Bronchus fibroblast of lung (primary cell): ENCODE measurements at places on chromosomes 4 and X. TPM values are rescaled to one million over a fixed set of nuclear protein-coding genes. Genes with fewer than 3 reads are reported as not detected.

The ANKRD37 gene
- total RNA-seq = 1.9 and 2.2 TPM in 2 replicates

The GPR101 gene
- not detected in 2 replicates for total RNA-seq

The ATP2B3 gene
- not detected in 2 replicates for total RNA-seq

The ARHGEF9 gene
- 10.4 and 11.0 TPM in 2 replicates for total RNA-seq

The TFE3 gene
- total RNA-seq = 46.1 and 51.9 TPM in 2 replicates

The DNAAF6 gene
- not detected in 2 replicates for total RNA-seq

The MGARP gene
- total RNA-seq = 7.1 and 11.3 TPM in 2 replicates

The ARX gene
- total RNA-seq = not detected in 2 replicates

The PGRMC1 gene
- total RNA-seq = 195 and 220 TPM in 2 replicates

The EPGN gene
- not detected in 2 replicates for total RNA-seq

The COX7B2 gene
- total RNA-seq = not detected in 2 replicates

The PDHA1 gene
- 38.5 and 50.7 TPM in 2 replicates for total RNA-seq

The GLRA3 gene
- total RNA-seq = not detected in 2 replicates

The DOK7 gene
- total RNA-seq = not detected in 2 replicates

The DUX4 gene
- not detected in 2 replicates for total RNA-seq

The CPZ gene
- total RNA-seq = 0.50 and 0.74 TPM in 2 replicates
